ENCODE measurements at places on chromosomes 4 and X. TPM values are rescaled to one million over a fixed set of nuclear protein-coding genes. Genes with fewer than 3 reads are reported as not detected.

The MAGEA2 gene
- 0.63 TPM for total RNA-seq

The TMPRSS11A gene
- total RNA-seq: not detected

DNA sequence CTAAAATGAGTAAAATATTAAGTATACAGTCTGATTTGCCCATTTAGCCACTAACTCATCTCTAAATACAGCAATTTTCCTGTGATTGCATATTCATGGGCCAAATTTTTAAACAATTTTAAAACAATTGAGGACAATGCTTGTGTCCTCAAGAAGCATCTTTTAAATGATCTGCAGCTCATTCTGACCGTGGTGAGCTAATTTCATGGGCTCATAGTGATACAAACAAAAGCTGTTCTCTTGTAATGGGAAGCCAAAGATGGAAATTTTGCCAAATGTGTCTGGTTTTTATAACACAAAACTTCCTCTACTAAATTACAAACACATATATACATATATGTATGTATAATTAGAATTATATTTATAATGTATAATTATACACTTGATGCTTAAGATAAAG, 39.7 kb downstream of the HMGB2 start:
- no peak for DNase-seq

The SAGE1 gene
- total RNA-seq: not detected

DNA sequence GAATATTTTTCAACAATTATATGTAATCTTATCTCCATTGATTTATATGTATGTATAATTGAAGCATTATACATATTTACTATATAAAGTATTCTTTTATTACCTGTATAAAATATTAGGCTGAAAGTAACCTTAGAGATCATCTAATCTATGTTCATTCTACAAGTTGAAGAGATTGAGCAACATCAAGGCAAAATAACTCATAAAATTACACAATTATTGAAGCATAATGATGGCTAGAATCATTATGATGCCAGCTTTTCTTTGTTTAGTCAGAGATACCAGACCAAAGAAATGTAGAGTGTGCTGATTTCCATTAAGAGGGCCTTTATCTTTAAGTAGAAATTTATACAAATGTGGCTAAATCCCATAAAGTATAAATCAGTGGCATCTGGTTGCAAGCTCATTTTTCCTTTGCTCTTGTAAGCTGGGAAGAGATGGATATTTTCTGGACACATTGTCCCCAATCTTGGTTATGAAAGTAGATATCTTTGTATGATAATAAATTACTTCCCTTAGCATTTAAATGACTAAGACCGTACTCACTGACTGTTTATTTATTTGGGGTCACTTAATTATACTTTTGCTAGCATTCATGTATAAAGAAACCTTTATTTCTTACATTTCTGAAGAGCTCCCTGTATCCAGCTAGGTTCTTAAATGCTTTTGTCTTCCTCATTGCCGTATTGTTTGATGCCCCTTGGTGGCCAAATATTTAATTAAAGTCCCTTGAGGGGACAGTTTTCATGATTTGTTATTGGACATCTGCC, 339.8 kb downstream of the PCDH7 start:
- no peak for DNase-seq

Data from endodermal cell (in vitro differentiated cells).